ENCODE measurements at places on chromosomes 13 and 19.

- DNase-seq: no peak
Measured at GRCh38 chr19:3699741-3700241, 477 bp downstream of the PIP5K1C start.

- peak; percentile 82 for DNase-seq
Measured at GRCh38 chr13:23159205-23159759, 21.5 kb upstream of the SGCG start.

DNA sequence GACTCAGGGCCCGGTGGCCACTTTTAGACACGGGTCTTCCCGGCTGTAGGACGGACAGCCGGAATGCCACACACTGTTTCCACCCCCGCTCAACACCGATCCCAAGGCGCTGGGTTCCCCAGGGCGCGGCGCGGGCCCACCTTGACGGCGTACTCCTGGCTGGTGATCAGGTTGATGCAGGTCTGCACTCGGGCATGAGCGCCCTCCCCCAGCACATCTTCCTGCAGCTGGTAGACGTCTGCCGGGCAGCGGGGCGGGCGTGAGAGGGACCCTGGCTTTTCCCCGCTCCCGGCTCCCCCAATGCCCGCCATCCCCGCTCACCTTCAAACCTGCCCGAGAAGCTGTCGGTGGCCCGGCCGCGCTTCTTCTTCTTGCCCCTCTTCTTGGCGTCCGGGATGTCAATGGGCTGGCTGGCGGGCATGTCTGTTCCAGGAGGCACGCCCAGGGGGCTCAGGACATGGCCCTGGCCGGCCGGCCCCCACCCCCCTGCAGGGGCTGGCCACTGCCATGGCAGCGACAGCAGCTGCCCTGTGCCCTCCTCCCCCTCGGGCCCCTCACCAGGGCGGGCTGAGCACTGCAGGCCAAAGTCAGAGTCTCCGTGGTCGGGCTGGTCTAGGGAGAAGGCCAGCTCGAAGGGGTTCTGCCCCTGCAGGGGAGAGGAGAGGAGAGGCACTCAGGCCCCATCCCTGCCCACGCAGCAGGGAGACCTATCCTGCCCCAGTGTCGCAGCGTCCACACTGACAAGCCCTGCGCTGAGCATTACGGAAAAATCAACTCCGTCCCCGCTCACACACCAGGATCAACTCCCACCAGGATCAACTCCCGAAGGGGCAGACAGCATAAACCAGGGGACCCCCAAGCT is 4.8 kb downstream of the MKNK2 start:
- peak; percentile 3 for DNase-seq

DNA sequence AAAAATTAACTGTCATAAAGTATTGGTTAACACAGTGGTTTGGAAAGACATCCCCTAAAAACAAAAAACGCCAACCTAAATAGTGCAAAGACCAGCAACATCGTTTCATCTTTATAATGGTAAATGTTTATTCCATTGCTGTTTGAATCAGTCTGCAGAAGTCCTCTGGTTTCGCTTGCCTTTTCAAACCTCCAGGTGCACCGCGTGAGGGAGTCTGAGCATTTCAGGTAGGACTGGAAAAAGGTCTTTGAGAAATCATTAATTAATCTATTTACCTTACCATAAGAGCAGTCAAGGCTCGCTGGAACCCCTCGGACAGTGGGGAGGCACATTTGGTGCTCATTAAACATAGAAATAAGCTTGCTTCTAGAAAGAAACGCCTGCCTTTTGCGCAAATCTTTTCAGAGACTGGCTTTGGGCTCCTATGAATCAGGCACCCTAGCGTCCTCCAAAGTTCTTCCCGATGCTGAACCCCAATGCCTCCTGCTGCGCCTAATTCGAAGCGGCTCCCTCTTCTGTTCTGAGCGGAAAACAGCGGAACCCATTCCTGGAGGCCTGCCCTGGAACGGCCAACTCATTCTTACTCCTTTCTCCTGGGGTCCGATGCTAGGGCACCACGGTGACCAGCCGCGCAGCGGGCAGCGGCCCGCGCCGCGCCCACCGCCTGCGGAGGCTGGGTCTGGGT is 951 bp upstream of the MTUS2 start:
- peak; percentile 68 for DNase-seq

DNA sequence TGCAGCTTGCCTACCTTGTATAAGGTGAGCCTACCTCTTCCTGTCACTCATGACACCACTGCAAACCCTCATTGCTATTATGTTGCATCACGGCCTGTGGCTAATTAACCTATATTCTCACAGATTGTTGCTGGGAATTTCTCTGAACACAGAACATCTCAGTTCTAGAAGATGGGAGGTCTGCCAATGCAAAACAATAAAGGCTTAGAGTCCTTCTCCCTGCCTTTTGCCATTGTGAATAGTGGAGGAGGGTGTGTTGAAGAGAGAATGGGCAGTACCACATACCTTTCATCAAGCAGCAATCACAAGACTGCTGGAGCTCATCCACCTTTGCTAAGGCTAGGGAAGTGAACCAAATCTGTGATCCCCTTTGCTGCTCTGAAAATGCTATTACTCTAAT is 34.4 kb downstream of the WDFY2 start:
- DNase-seq: no peak

- no peak for DNase-seq
Measured at GRCh38 chr19:15466851-15467733, 2.7 kb upstream of the RASAL3 start.

DNA sequence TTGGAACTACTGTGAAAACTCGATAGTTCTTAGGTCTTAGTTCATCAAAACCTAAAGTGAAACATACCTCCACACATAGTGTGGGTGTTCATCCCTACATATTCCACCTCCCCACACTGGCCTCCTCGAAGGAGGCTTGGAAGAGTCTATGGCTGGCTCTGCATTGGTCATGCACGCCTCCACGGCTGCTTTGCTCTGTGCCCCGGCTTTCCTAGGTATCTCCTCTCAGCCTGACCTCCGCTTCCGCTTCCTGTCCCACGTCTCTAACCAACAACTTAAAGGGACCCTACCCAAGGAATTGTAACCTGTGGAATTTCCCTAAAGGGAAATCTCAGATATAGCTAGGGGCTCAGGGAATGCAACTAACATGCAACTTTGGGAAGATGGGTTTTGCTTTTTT is 79.7 kb upstream of the MBNL2 start:
- no peak for DNase-seq

DNA sequence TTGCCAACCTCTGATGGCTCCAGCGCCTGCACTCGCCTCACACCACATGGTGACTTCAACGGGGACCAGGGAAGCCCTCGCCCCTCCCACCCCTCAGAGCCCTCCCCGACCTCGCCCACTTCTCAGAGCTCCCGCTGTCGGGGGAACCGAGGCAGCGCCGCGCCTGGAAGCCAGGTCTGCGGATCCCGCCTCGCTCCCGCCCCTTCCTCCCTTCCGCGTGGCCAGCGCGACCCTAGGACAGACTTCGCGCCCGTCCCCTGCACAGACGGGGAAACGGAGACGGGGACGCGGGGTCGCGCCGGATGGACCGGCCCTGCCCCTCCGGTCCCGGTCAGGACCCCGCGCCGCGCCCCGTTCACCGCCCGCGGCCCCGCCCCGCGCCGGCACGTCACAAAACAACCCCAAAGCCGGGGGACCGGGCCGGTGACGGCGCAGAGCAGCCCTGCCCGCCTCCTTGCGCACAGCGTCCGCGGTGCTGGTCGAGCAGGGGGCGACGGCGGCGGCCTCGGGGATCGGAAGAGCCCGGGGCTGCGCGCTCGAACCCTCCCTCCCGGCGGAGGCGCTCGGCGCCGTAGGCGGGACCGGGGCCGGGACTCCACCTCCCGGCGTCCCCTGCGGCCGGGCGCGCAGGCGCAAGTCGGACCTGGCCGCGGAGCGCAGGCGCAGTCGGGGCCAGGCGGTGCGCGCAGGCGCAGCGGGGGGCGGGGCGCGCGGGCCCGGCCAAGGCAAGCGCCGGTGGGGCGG is 379 bp upstream of the CDC34 start:
- peak; percentile 97 for DNase-seq

DNA sequence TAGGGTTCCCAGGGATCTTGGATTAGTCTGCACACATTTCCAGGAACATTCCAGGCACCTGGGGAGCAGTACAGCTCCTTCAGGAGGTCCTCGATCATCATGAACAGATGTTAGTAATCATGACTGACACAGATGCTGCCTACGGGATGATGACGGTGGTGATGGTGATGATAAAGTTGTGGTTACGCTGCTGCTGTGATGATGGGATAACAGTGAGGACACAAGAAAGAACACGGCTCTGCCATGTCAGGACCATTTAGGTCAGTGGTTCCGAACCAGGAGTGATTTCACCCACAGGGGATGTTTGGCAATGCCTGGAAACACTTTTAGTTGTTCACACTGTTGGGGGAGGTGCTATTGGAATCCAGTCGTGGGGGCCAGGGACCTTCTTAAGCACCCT is 1193.0 kb downstream of the UQCRFS1 start:
- DNase-seq: no peak

- no peak for DNase-seq
Measured at GRCh38 chr19:3313199-3313575, 53.2 kb upstream of the NFIC start.

DNA sequence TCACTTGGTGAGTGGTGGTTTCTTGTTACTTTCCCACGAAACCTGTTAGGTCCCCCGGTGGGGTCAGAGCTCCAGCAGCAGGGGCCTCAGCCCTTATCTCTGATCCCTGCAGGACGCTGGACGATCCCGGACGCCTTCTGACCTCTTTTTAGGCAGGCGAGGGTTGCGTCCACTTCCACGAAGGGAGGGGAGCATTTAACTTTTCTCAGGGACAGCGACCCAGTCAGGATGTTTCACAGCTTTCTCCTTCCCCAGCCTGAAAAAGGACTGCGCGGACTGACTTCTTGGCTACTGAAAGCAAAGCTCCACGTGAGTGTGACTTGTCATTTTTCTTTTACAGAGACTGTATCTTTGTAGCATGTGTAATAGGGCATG is 692 bp downstream of the ZNF234 start:
- DNase-seq: peak; percentile 18

GRCh38 chr13:31957772-31958171 is 73.8 kb upstream of the FRY start:
- no peak for DNase-seq

- DNase-seq: no peak
Measured at GRCh38 chr13:19060311-19061002, 121.2 kb downstream of the TUBA3C start.

- no peak for DNase-seq
Measured at GRCh38 chr19:6518145-6518911, 12.5 kb upstream of the TNFSF9 start.

DNA sequence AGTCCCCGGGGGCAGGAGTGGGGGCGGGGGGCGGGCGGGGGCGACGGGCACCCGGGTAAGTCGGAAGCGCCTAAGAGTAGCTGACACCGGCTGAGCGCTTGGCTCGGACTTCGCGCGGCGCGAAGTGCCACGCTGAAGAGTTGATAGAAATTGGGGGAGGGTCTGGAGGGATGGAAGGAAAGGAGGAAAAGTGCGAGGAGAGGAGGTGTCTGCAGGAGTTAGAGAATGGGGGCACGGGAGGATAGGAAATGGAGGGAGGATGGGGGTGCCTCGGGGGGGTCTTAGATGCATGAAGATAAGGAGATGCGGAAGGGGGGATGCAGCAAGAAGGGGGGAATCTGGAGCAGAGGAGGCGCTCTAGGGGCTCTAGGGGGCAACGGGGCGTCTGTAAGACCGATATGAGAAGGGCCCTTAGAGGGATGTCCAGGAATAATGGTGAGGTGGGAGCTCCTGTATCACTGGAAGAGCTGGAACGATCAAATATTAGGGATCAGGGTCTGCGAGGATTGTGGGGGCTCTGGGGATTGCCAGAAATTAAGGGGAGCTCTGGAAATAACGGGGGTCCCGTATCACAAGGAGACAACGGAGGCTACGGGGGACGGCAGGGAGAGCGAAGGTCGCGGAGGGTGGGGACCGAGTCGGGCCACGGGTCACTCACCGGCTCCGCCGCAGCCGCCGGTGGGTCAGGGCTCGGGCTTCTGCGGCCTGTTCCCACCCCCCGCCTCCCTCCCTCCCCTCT is at the start of gene MYPOP:
Gene MYPOP, minus strand, starts transcription at position 702 of the 739 bp plus-strand sequence. CDS start 840 bp downstream, outside the sequence.
- DNase-seq: peak; percentile 66

DNA sequence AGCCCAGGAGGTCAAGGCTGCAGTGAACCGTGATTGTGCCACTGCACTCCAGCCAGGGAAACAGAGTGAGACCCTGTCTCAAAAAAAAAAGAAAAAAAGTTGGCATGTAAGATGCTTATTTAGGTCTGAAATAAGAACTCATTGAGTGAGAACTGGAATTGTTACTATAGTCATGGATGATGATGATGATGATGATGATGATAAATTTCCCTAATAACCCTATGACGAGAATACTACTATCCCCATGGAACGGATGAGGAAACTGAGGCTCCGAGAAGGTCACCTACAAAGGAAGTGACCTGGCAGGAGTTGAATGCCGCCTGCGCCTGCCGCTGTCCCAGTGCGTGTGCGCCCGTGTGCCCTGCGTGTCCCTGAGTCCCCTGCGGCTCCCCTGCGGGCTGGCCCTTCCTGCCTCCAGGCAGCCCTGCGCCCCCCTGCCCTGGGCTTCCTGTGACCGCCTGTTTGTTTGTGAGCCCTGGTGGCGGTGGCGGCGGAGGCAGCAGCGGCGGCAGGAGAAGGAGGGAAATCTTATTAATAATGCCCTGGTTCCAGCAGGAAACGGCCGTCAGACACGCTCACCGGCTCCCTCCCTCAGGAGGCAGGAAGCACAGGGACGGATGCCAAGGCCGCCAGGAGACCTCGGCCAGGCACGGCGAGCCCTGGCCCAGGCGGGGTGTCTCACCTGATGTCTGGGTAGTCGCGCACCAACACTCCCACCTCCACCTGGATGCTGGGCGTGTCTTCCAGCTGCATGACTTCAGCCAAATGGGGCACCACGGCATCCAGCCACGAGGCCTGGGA is 29.6 kb downstream of the EXOC3L2 start:
- DNase-seq: peak; percentile 47

GRCh38 chr13:46211116-46211482 is 629 bp upstream of the LRRC63 start:
- DNase-seq: no peak

GRCh38 chr19:11560404-11561051 is 1.5 kb upstream of the ELOF1 start:
- peak; percentile 91 for DNase-seq

DNA sequence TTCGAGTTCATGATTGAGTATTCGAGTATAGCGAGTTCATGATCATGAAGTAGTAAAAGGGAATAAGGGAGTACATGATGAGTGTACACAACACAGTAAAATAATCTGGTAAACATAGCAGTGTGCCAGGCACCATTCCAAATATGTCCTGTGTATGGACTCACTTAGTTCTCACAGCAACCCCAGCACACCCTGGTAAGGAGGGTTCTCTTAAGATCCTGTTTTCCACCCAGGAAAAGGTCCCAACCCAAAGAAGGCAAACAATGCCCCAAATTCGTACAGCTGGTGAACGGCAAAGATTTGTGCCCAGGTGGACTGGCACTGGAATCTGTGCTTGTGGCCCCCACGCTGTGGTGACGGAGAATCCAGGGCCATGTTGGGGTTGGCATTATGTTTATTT is 21.4 kb downstream of the HPN start:
- no peak for DNase-seq

DNA sequence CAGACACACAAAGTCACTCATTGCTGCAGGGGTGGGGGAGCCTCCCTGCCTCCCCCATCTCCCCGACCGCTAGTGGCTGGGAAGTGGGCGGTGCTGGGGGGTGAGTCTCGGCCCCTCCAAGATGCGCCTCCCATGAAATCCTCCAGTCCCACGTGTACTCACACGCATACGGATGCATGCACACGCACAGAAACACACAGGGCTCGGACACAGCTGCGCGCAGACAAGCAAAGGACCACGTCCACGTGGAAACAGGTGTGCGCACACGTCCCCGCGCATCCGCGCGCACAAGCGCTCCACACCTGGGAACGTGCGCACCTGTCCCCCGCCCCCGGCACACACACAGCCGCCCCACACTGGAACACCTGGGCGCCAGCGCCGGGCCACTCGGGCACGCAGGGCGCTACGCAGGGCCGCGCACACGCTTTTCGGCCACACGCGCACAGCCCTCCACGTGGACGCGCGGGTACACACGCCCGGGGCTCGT is 687 bp downstream of the MATK start:
- DNase-seq: peak; percentile 2

- DNase-seq: no peak
Measured at GRCh38 chr13:38944219-38944618, 46.4 kb downstream of the STOML3 start.

Data from neural progenitor cell (in vitro differentiated cells).